Choroid plexus epithelial cell (primary cell): ENCODE measurements at places on chromosomes 2 and 18.

- peak; percentile 99 for DNase-seq
Measured at GRCh38 chr18:77062518-77063003, 70.0 kb downstream of the MBP start.

DNA sequence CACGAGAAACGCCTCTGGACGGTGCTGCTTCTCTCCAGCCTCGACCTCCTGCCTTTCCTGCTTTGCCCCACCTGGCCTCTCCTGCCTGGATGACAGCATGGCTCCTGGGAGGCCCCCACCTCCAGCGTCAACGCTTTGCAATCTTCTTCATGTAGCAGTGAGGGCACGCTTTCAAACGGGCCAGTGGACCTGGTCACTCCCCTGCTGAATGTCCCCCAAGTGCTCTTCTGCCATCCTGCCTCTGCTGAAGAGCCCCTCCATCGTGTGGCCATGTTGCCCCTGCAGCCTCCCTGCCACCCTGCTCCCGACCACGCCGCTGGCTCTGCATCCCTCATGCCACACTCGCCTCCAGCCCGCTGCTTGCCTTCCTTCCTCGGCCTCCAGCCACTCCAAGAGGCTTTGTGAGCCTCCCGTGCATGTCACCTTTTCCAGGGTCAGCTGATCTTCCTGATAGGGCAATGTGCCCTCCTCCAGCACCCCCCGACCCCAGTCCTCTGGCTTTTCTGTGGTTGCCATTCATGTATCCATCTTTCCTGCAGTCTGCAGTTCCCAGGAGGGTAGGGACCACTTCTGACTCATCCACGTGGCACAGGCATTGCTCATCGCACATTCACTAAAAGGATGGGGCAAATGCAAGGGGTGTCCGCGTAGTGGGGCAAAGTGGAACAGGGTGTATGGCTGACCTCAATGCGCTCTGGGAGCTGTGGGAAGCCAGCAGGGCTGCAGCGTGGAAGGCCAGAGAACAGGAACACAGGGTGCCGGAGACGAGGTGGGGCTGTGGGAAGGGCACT lies 268.8 kb downstream of the TWIST2 start:
- DNase-seq: no peak

DNA sequence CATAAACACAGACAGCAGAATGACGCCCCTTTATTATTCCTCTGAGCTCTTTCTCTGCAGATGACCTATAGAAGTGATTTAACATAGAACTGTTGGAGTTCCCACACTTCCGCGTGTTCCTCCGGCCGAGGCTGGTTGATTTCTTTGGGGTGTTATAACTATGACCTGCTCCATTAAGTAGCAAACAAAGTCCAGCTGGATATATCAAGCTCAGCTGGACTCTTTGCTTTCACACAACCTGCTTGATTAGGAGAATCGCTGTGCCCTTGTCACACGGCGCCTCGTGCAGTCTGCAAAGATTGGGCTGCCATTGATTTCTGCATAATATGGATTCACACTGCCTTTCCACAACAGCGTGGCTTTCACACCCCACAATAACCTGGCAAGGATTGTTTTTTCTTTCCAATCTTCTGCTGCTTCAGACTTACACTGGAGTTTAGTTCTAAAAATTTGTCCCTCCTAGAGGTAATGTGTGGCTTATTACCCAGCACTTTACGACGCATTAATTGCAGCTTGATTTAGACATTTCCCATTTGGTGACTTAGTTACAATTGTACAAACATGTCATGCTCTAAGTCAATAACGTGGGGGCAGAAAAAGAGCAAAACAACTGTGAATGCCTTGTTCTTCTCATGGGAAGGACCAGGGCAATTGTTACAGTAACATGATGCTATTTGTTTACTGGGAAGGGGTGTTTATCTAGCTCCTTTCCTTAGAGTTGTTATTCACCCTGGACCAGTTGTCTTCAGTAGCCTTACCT lies 485.7 kb downstream of the TXNL1 start:
- no peak for DNase-seq

DNA sequence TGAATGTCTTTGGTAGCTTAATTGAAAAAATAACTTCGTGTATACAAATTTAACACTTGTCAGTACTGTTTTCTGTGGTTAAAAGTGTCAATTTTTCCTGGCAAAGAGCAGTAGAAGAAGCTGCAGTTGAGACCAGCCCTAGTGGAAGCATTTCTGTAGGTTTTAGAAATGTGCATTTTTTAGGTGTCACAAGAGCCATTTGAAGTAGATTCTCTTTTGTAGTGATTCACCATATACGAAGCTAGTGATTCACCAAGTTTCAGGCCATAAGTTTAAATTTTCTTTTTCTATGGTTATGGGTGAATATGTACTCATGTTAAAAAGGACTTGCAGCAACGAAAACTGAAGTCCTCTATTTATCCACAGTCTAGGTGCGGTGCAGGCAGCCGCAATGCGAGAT lies 4.2 kb downstream of the NABP1 start:
- no peak for DNase-seq

DNA sequence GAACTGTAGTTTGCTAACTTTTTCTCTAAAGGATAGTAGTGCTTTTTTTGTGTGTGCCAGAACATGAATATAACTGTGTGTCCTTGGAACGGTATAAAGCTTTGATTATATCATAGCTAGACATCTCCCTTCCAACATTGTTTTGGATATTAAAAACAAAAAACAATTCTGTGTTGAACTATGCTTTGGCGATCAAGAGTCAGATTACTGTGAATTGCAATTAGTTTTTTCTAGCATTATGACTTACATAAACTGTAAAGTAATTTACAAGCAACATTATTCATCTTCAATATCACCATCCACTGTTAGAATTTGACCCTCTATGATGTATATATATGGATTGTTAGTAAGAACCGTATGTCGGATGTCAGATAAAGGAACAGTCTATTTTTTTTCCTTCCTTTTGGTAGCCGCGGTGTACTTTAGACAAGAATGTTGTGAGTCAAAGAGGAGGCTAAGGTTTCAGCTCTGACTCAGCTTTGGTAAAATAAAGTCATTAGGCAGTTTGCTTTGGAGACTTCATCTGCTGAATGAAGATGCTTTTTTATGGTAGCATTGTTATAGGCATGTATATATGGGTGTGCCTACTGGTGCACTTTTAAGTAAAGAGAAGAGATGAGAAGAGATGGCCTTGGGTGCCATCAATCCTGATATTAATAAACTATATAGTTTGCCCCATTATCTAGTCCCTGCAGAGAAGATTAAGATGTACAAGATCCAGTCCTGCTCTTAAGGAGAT lies 76.4 kb downstream of the LTBP1 start:
- peak; percentile 93 for DNase-seq

DNA sequence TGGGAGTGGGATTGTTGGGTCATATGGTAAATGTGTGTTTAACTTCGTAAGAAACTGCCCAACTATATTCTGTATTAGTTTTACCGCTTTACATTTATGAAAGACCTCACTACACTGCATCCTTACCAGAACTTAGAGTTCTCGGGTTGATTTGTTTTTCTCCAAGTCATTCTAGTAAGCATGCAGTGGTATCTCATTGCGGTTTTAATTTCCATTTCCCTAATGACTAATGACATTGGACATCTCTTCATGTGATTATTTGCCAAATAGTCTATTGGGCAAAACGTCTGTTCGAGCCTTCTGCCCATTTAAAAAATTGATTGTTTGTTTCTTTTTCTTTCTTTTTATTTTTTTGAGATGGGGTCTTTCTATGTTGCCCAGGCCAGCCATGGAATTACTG lies 6.8 kb downstream of the FBLN7 start:
- DNase-seq: no peak

- no peak for DNase-seq
Measured at GRCh38 chr18:54860941-54861340, 32.7 kb downstream of the RAB27B start.

GRCh38 chr2:131584940-131585339 lies 57.3 kb downstream of the CCDC74A start:
- DNase-seq: no peak

DNA sequence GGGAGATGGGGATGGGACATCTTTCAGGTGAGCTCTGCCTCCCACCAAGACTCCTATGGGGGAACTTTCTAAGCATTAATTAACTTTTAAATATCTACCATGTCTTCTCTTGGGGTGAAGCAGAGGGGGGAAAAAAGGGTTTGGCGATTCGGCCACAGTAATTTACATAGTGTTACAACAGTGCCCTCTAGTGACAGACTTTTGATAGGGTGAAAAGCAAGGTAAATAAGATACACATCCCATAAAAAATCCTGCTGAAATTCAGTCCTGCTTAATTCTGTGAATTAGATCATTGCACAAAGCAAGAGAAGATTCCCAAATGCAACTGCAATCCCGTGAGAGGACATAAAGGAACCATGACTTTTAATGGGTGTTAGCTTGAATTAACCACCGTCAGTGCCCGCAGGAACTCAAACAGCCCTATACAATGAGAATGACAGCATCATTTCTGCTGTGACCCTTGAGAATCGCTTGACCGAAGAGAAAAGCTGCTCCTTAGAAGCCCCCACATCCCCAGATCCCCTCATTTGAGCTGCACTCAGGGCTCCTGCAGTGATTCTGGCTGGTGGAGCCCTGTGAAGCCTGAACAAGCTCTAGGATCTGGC lies 32.8 kb downstream of the FAM124B start:
- peak; percentile 68 for DNase-seq

DNA sequence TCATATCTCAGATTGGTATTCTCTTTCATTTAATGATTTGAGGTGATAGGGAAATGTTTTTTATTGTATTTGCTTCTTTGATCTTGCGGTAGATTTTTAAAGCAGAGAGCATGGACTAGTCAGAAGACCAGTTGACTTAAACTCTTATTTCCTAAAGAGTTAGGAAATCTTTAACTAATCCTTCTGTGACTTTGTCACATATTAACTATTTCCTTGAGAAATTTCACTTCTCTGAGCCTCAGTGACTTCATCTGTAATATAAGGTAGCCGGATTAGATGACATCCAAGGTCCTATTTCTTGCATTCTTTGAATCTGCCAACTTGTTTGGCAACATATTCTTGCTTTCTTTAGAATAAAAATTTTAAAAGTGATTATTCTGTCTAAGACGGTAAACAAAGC lies 55.6 kb downstream of the MTX2 start:
- no peak for DNase-seq

- peak; percentile 26 for DNase-seq
Measured at GRCh38 chr2:214005337-214005736, 405.5 kb upstream of the VWC2L start.

DNA sequence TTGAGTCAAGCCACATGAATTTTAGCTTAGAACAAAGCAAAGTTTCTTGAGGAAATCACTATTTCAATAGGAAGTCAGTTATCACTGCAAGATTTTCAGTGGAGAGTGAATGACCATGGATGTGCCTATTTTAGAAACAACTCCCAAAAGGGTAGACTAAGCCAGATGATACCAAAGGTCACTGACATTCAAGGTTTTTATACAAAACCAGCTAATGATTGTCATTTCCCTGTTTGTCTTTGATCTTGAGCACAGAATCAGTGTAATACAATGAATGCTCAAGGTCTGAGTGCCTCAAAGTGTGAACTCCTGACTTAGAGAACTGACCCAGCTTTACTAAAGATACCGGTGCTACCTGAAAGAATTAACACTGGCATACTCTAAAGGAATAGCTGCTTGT lies 60.5 kb downstream of the CDH2 start:
- DNase-seq: no peak

DNA sequence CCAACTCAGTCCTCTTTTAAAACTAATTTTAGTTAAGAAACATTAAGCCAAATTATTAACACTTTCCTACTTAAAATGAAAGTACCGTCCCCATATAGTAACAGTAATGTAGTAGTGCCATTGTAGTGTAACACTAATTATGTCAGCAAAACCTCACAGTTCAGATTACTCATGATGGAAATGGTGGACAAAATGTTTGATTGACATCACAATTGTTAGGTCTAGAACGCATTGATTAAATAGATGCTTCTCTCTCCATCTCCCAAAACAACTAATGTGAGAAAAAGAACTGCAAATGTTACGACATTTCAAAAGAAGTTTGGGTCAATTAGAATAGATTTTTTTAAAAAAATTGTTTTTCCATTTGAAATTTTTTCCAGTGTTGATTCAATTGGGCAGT lies 1.2 kb upstream of the ATF2 start:
- no peak for DNase-seq

DNA sequence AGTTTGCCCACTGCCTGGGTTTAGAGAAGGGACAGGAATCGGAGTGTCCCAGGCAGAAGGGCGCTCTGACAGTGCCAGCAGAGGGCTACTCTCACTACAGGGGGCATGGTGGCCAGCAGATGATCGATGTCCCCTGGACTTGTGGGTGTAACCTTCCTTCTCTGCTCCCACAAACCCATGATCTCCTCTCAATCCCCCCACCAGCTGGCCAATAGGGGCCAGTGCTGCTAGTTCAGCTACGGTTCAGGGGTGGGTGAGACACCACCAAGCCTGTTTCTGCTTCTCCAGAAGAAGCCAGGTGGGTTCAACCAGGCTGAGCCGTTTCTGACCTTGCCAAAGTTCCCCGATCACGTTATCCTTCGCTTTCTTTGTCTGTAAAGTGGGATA lies 1.3 kb downstream of the NPPC start:
- DNase-seq: no peak

DNA sequence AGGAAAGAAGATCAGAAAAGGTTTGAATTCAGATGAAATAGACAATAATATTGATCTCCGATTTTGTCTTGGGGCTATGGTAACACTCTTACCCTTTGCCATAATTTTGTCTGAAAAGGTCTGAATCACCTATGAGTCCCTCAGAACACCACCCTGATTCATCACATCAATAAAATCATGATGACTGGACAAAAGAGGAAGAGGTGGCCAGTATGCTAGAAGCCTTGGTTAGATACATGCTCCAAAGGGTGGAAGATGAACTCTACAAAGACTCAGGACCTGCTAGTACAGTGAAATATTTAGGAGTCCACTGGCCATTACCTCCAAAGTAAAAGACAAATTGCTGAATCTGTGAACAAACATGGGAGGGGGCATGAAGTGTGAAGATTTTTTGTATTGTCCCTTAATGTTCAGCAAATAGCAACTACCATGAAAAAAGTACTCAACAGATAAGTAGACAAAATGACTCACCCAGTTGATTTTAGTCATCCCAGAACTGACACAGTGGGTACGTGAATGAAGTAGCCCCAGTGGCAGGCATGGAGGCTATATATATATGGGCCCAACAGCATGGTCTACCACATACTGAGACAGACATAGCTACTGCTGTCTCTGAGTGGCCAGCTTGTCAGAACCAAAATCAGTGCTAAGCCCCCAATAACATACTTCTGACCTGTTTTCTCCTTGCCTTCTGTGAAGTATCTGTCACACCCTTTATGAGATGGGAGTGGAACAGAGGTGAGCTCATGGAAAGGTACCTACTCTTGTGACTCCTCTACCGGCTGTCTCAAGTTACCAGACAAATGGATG lies 36.5 kb upstream of the GLS start:
- no peak for DNase-seq

DNA sequence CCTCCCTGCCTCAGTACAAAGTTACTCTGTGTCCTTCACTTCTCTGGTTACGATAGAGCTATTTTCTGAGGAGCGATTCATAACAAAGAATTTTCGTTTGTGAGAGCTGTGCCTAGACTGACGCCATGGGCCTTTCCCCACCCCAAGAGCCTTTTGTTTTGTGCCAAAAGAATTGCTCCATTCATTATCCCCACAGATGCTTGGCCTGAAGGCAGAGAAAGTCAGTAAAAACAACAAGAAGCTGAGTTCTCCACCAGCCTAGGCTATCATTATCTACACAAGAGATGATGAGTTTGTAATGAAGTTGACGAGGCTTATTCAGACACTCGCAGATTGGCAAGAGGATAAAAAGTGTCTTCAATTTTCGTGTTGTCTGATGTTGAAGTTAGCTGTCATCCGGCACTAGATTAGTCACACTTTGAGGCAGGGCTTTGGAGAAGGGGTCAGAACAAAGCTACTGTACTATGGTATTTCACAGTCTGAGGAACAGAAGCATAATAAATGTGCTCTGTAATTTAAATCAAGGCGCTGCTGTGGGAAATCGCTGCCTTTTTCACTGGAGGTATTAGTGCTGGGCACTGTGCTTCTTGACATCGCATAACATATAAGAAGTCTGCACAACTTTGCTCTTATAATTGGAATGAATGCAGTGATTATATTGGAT lies 278.4 kb upstream of the FIGN start:
- no peak for DNase-seq
